ENCODE measurements at places on chromosomes 5 and 9. TPM values are rescaled to one million over a fixed set of nuclear protein-coding genes. Genes with fewer than 3 reads are reported as not detected.

ARL10 gene
- 3.1 TPM for total RNA-seq

PPIC gene
- total RNA-seq = 12.6 TPM

PTGR1 gene
- total RNA-seq = 16.0 TPM

SLC36A2 gene
- total RNA-seq = not detected

- DNase-seq = no peak
- no peak overlapping the region for H3K27ac ChIP-seq
- no peaks in the 10 kb centered on the region for H3K4me1 ChIP-seq
- H3K4me3 ChIP-seq = no peak overlapping the region
- no peaks in the 10 kb centered on the region for H3K27me3 ChIP-seq
These were observed 55.4 kb upstream of the GARNL3 start for GRCh38 chr9:127209220-127209619.

DNA sequence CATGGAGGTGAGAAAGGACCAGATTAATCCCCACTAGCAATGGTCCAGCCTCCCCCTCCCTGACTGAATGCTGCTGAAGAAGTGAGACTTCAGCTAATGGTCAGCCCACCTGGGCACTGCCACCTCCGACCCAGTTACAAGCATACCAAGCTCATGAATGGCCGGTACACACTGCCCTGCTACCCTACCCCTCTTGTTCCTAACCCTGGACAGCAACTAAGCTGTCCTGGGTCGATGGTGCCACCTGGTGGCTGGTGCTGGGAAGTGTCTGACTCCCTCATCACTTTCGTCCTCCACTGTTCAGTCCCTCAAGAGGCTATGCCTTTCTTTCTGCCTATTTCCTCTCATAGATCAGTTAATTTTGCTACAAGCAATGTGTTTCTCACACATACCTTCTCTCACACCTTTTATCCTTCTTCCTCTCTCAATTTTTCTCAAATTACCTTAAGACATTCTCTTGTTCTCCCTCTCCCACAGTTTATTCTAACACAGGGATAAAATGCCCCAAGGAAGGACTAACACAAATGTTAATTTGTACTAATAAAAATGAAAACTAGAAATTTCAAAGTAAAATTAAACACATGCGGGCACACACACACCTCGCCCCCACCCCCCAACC, 42.4 kb downstream of the PAX5 start:
- H3K27ac ChIP-seq = no peak overlapping the region
- H3K27me3 ChIP-seq = no peaks in the 10 kb centered on the region
- H3K4me1 ChIP-seq = no peaks in the 10 kb centered on the region

DNA sequence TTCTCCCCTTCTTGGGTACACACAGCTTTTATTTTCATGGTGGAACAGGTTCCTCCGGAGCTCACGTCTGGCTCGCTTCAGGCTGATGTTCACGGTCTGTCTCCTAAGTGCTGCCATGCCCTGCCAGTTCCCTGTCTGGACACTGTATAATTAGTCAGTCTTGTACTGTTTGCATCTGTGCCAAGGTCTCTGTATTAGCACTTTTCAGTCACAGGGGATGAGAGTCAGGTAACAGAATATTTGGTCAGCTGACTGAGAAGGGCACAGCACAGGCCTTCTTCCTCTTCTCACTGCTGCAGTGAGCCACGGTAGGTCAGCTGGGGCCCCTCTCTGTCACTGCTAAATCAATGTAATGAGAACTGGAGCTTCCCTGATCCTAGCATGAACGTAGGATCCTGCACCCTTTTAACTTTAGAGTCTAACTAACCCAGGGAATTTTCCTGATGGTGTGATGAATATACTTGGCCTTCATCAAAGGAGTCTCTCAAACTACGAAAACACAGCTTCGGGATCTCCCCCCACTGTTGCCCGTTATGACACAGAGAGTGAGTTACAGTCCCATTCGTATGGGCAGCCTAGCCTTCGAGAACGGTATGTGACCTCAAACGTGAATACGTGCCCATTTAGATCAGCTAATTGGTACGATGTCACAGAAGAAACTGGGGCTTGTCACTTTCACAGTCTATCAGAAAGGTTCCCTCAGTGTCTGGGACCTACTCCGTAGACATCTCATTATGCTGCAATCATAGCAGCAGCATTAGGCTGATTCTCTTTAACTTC, 354.1 kb upstream of the RFX3 start:
- DNase-seq = no peak
- H3K27ac ChIP-seq = peak overlapping the region; percentile 35
- H3K4me3 ChIP-seq = no peak overlapping the region
- no peaks in the 10 kb centered on the region for H3K27me3 ChIP-seq

DNA sequence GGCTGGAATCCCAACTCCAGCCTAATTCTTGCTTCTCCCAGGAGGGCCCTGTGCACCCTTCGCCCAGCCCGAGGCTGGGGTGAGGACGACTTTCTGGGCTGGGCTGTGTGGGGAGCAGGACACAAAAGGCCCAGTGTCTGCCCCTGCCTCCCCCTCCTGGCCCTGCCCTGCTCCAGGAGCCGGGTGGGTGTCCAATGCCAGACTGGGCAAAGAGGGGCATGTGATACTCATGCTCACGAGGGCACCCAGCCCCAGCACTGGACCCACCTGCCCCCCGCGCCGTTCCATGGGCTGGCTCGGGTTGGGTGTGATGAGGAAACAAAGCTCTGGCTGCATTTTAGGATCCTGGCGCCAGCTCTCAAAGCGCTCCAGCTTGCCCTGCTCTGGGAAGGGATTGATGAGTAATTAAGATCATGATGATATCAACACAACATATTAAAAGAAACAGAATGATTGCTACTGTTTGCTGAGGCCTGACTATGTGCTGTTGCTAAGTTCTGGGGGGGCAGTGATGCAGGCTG, 30.7 kb downstream of the LHX2 start:
- DNase-seq = no peak
- no peaks in the 10 kb centered on the region for H3K36me3 ChIP-seq
- H3K4me1 ChIP-seq = peaks cover 4% of the 10 kb centered on the region
- H3K27me3 ChIP-seq = no peaks in the 10 kb centered on the region
- no peak overlapping the region for H3K27ac ChIP-seq

GRCh38 chr5:171340491-171340890, 31.4 kb downstream of the TLX3 start:
- peaks cover 7% of the 10 kb centered on the region for H3K27me3 ChIP-seq
- DNase-seq = no peak

DNA sequence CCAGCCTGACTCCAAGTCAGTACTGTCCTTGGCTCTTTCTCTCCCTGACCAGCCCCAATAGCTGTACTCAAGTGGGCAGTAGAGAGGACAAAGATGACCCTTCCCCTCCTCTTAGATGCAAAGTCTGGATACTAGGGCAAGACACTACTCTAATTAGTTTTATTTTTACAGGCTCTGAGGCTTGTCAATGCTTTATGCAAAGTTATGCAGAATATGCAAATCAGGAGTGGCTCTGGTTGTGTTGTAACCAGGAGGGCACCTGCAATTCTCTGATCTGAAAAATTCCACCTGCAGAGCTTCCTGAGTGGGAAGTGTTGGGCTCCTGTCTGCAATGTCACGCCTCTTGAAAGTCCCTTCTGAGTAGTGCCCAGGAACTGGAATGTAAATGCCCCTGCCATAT, 201.5 kb downstream of the RGS3 start:
- no peak overlapping the region for H3K27ac ChIP-seq
- no peak for DNase-seq
- H3K27me3 ChIP-seq = no peaks in the 10 kb centered on the region
- no peaks in the 10 kb centered on the region for H3K36me3 ChIP-seq
- no peaks in the 10 kb centered on the region for H3K4me1 ChIP-seq

DNA sequence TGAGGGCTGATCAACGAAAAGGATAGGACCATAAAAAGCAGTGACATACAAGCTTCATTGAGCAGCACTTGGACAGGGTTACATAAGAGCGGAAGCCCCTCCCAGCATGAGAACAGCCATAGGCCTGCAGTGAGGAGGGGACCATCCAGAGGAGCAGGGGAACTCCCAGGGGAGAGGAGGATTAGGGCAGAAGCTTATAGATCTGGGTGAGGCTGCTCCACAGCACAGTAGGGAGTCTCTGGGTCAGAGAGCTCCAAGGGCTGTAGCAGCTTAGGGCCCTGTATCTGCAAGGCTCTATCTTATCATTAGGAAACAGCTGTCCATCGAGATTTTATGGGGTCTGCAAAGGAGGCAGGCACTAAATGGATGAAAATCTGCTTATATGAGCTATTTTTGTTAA, 186.6 kb downstream of the DOCK8 start:
- H3K4me3 ChIP-seq = no peak overlapping the region
- DNase-seq = no peak
- no peaks in the 10 kb centered on the region for H3K27me3 ChIP-seq
- H3K4me1 ChIP-seq = no peaks in the 10 kb centered on the region
- H3K27ac ChIP-seq = no peak overlapping the region

DNA sequence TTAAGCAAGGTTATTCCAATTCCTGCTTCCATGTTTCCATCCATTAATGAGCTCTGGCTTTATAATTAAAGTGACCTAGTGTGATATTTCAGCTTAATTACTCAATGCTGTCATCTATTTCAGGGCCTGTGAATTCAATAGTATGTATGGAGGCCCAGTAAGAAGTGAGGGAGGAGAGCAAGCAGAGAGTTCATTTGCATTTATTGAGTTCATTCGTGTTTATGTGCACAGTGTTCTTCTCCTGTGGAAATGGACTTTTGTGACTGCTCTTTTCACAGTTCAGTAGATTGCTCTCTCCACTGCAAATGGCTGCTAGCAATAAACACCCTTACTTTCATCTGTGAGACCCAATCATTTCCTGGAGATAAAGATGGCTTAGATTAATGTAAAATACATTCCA, 130.9 kb downstream of the CEMIP2 start:
- H3K27me3 ChIP-seq = no peaks in the 10 kb centered on the region
- no peaks in the 10 kb centered on the region for H3K4me1 ChIP-seq
- no peak for DNase-seq
- no peaks in the 10 kb centered on the region for H3K36me3 ChIP-seq
- H3K4me3 ChIP-seq = no peak overlapping the region
